ENCODE measurements at places on chromosomes 3 and 15.
A peak's percentile ranks its signal among the peaks of the same experiment; 100 is the strongest.

- no peaks in the 10 kb centered on the region for H3K36me3 ChIP-seq
- no peak for DNase-seq
- H3K4me3 ChIP-seq = no peak overlapping the region
- H3K27ac ChIP-seq = no peak overlapping the region
These were observed 17.4 kb downstream of the KAT2B start for GRCh38 chr3:20057612-20058180.

DNA sequence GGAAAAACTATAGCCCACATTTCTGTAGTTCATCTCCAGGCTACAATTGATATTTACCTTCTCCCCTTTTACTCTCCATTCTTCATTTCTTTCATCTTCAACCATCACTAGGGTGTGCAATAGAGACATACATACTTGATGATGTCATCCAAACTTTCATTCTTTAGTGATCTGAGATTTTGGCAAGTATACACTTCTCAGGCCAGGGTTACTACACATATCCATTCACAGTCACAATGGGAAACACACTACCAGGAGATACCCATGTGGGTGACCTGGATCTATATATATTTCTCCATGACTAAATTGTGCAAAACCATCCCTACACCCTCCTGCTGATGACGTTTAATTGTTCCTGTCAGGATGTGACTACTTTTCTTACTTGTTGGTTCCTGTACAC is 769.5 kb upstream of the DPPA4 start:
- H3K27ac ChIP-seq = no peak overlapping the region
- no peak for DNase-seq
- H3K4me3 ChIP-seq = no peak overlapping the region
- H3K27me3 ChIP-seq = no peaks in the 10 kb centered on the region

GRCh38 chr3:153052096-153052460 is 109.9 kb upstream of the RAP2B start:
- no peaks in the 10 kb centered on the region for H3K36me3 ChIP-seq
- peak overlapping the region; percentile 77 for H3K27ac ChIP-seq
- H3K4me3 ChIP-seq = peak overlapping the region; percentile 28
- no peaks in the 10 kb centered on the region for H3K27me3 ChIP-seq
- peaks cover 40% of the 10 kb centered on the region for H3K4me1 ChIP-seq

GRCh38 chr3:100254168-100254777 is 6.5 kb upstream of the TBC1D23 start:
- DNase-seq = peak; percentile 73
- no peaks in the 10 kb centered on the region for H3K27me3 ChIP-seq
- no peak overlapping the region for H3K27ac ChIP-seq
- no peak overlapping the region for H3K4me3 ChIP-seq
- H3K4me1 ChIP-seq = no peaks in the 10 kb centered on the region
- no peaks in the 10 kb centered on the region for H3K36me3 ChIP-seq

DNA sequence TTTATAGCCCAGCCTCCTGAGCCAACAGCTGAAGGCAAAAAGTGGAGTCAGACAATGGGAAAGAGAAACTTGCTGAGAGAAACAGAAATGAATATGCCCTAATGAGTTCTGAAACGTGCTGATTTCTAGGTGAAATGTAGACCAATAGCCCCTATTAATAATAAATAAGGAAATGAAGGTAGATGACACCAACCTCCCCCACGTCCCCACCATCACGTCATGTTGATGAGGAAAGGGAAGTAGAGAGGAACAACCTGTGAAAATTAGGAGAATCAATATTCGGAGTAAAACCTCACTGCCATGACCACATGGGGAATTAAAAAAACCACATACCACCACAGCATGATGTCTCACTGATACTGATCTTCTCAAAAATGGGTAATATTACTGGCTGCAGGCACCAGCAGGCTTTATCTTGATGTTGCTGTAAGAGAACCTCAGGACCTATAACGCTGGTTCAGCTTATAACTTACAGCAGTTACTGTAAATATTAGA is 64.0 kb downstream of the KAT2B start:
- H3K4me1 ChIP-seq = no peaks in the 10 kb centered on the region
- H3K27ac ChIP-seq = no peak overlapping the region
- DNase-seq = no peak
- no peaks in the 10 kb centered on the region for H3K36me3 ChIP-seq
- H3K27me3 ChIP-seq = no peaks in the 10 kb centered on the region
- no peak overlapping the region for H3K4me3 ChIP-seq

GRCh38 chr3:69882560-69882959 is 117.0 kb upstream of the SAMMSON start:
- H3K27ac ChIP-seq = no peak overlapping the region
- no peak for DNase-seq
- H3K4me3 ChIP-seq = no peak overlapping the region

DNA sequence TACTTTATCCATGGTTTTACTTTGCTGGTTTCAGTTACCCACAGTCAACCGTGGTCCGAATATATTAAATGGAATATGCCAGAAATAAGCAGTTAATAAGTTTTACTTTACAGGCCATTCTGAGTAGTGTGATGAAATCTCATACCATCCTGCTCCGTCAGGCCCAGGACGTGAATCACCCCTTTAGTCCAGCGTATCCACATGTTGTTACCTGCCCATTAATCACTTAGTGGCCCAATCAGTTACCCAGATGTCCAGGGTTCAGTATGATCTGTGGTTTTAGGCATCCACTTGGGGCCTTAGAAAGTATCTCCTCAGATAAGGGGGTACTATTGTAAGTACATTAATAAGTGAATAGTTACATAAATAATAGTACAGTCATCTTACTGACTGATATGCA is 88.0 kb downstream of the TTBK2 start:
- H3K27ac ChIP-seq = no peak overlapping the region
- H3K36me3 ChIP-seq = no peaks in the 10 kb centered on the region
- H3K4me1 ChIP-seq = 0 out of 2 replicates have a peak, but pooled peaks cover 2% of the 10 kb centered on the region
- no peaks in the 10 kb centered on the region for H3K27me3 ChIP-seq
- peak; percentile 70 for DNase-seq
- H3K4me3 ChIP-seq = 0 out of 2 replicates have a peak overlapping the region, but pooled peaks have one; percentile 5

- H3K4me1 ChIP-seq = no peaks in the 10 kb centered on the region
- no peaks in the 10 kb centered on the region for H3K27me3 ChIP-seq
- no peak overlapping the region for H3K4me3 ChIP-seq
- no peak overlapping the region for H3K27ac ChIP-seq
- no peaks in the 10 kb centered on the region for H3K36me3 ChIP-seq
These were observed 13.6 kb downstream of the LACTB start for GRCh38 chr15:63135281-63135680.

GRCh38 chr3:143478115-143478693 is 358.6 kb downstream of the CHST2 start:
- H3K4me3 ChIP-seq = no peak overlapping the region
- H3K27me3 ChIP-seq = no peaks in the 10 kb centered on the region
- H3K36me3 ChIP-seq = no peaks in the 10 kb centered on the region
- no peak for DNase-seq
- H3K27ac ChIP-seq = no peak overlapping the region

- peak overlapping the region; percentile 43 for H3K27ac ChIP-seq
- H3K27me3 ChIP-seq = peaks cover 18% of the 10 kb centered on the region
- no peaks in the 10 kb centered on the region for H3K36me3 ChIP-seq
- peaks cover 61% of the 10 kb centered on the region for H3K4me1 ChIP-seq
- H3K4me3 ChIP-seq = no peak overlapping the region
These were observed 257.9 kb downstream of the UACA start for GRCh38 chr15:70505411-70505919.

- no peak overlapping the region for H3K27ac ChIP-seq
- H3K4me1 ChIP-seq = no peaks in the 10 kb centered on the region
These were observed 919.2 kb downstream of the ROBO1 start for GRCh38 chr3:78848392-78849288.
